Left lung (tissue), 14 donors: ENCODE measurements at places on chromosomes 3 and 15.

GRCh38 chr15:71237456-71238188 is 122.4 kb downstream of the THSD4 start:
- peak; percentile 37 for DNase-seq

- DNase-seq: no peak
Measured at GRCh38 chr3:46298871-46299607, 54.9 kb upstream of the CCR2 start.

- no peak for DNase-seq
Measured at GRCh38 chr3:179184826-179185225, 36.7 kb downstream of the PIK3CA start.

DNA sequence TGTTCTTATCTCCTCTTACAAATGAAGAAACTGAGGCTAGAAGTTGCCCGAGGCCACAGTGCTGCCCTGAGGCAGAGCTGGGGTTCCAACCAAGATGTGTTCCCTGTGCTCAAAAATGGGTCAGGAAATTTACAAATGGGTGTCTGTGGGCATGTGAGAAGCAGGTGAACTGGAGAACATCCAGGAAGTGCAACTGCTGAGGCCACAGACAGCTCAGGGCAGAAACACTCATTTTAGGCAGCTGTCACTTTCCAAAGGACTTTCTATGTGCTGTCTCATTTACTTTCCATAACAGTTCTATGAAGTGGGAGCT is 47.2 kb upstream of the ATP2B2 start:
- no peak for DNase-seq

GRCh38 chr15:64009798-64010261 is 36.5 kb downstream of the DAPK2 start:
- no peak for DNase-seq

GRCh38 chr15:28994142-28994830 is 108.5 kb downstream of the APBA2 start:
- no peak for DNase-seq

DNA sequence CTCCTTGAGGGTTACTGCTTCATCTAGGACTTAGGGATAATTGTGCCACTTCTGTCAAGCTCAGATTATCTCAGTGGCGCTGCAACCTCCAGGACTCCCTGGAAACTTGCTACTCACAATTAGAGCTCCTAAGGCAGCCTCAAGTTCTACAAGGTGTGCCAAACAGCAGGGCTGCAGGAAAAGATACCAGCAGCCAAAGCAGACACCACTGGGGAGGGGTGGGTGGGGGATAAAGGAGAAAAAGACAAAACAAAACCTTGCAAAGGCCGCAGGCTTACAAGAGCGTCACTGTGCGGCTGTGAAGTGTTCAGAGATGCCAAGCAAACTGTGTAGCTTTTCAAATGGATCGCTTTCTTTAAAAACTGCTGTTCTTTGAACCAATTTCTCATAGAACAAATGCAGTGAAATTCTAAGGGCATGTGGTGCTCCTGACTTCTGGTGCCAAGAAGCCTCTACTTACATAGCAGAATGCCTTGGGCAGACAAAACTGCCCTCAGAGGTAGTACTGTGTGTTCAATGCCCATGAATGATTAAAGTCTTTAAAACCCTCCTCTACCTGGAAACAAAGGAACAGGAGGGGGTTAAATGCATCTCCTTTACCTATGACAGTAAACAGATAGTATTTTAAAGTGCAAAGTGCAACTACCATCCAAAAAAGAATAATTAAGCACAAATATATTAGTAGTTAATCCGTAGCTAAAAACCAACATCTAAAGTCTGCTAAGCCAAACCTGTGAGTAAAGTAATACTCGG is 353.4 kb downstream of the FOXP1 start:
- no peak for DNase-seq

- DNase-seq: no peak
Measured at GRCh38 chr3:13844911-13845310, 35.0 kb downstream of the WNT7A start.

DNA sequence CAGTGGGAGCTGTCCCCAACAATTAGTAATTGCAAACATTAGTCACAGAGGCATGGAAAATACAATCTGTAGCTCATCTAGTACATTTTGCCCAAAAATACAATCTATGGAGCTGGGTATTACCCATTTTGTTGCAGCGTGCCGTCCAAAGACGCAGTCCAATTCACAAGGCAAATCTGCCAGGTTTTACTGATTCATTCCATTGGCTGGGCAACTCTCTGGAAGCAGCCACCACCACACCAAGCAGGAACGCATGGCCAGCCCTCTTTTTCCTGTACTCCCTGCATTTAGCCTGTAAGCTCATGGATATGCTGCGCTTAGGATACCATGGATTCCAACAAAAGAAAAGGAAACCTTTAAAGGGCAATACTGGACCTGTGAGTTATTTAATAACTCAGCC is 60.5 kb upstream of the ARRDC4 start:
- DNase-seq: no peak

- no peak for DNase-seq
Measured at GRCh38 chr3:170267793-170268192, 45.6 kb downstream of the PRKCI start.

- DNase-seq: peak; percentile 64
Measured at GRCh38 chr3:112086076-112086854, at the start of gene C3orf52. TSS of gene C3orf52 (plus strand) at chr3:112086389. CDS start at chr3:112086408, 19 bp downstream.

DNA sequence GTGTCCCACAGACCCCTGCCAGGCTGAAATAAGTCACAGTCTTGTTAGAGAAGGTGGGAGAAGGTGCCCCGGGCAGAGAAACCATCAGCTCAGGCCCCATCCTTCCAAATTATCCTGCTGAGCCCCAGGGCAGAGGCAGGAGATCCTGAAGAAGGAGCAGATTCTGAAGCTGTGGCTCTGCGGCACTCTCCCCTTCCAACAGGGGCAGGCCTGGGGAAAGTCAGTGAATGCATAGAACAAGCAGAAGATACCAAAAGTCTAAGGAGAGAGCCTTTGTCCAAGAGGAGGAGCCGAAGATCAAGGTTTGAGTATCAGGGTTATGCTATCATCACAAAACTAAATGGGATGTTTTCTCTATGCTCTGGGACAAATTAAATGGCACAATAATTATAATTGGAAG is 249.3 kb downstream of the XXYLT1 start:
- DNase-seq: no peak

DNA sequence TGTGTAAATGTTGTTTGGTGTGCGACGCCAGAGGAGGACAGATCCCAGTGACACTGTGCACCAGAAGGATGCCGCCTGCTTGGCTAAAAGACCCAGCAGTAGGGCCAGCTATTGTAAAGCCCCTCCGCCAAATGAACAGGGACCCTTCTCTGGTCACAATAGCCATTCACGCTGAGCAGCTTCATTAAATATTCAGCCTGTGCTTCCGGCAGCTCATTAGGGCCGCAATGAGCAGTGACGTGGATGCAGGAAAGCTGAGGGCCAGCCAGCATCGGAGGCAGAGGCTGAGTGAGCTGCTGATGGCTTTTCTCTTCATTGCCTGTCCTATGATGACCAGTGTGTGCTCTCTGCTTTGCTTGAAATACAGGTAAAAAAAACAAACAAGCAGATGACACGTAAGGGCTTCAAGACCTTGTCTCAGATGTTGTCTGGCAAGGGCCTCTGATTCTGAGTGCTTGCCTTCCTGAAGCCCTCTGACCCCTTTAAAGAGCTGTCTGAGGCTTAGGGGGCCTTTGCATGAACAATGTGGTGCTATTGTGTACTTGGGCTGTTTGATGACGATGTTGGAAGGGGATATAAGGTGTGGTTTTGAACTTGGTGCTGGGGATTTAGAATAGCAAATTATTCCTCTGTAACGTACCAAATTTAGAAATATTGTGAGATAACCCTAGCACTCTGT is 130.4 kb downstream of the FEZF2 start:
- DNase-seq: no peak

- no peak for DNase-seq
Measured at GRCh38 chr3:119360736-119361462, 66.7 kb downstream of the ARHGAP31 start.

GRCh38 chr3:61667814-61668213 is 106.4 kb downstream of the PTPRG start:
- no peak for DNase-seq

DNA sequence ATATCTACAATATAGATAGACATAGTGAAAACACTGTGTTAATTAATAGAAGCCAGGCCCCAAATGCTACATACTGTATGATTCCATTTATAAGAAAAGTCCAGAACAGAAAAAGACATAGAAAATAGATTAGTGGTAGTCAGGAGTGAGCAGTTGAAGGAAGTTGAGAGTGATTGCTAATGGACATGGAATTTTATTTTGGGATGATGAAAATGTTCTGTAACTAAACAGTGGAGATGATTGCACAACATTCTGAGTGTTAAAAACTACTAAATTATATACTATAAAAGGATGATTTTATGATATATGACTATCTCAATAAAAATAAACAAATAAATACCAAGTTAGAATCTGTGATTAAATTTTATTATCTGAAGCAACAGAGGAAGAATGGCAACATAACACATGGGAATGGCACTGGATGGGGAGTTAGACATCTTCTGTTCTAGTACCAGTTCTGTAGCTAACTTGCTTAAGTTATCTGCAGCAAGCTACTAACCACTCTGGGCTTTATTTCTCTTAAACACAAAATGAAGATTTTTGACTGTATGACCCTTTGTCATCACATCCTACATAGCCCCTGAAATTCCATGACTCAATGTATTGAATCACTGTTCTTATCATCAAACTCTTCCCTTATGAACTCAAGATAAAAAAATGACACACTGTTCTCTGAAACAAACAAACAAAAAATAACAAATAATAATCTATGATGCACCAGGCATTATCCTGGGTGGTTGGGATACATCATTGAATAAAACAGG is 612.7 kb downstream of the TBL1XR1 start:
- DNase-seq: no peak
